ENCODE measurements at places on chromosomes 3 and 15.

DNA sequence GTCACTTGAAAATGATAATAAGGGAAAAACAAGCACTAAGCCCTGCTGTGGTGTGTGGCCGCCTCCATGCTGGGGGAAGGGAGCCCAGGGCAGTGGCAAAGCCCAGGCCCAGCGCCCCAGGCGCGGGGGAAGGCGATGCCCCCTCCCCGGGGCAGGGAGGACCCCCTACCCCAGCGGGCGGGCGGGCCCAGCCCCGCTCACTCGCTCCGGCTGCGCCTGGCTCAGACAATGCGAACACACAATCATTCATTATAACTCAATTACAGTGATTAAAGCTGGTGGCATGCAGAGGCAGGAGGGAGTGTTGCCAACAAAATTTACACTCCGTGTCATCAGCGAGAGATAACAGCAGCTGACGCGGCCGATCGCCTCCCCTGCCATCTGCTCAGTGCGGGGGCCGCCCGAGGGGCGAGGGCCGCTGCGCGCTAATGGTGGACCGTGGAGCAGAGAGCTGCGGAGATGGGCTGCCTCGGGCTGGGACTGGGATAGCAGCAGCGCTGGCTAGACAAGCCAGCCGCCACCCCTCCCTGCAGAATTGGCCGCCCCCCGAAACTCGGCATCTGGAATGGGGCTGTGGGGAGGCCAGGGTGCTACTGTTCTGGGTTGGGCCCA is 64.1 kb downstream of the TLE3 start:
- no peak for DNase-seq

GRCh38 chr3:37628711-37629301 is 232.9 kb upstream of the CTDSPL start:
- DNase-seq, result no peak

GRCh38 chr15:70424937-70425411 is 327.3 kb upstream of the TLE3 start:
- DNase-seq, result peak; percentile 10

DNA sequence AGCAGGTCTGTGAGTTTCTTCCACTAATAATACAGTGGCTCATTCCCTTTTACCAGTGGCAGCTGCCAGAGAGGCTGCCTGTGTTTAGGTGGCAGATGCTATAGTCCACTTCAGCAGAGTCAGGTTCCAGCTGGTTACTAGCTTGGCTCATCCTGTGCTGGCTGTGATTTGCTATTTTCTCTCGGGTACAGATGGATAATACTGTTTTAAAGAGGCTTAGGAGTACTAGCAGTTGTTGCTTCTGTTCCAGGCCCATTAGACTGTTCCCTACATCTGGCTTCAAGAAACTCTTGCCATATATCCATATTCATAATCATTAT is 41.0 kb downstream of the ZNF609 start:
- DNase-seq, result no peak

GRCh38 chr3:43872901-43873300 is 182.2 kb downstream of the ABHD5 start:
- no peak for DNase-seq

- no peak for DNase-seq
These were observed 62.2 kb downstream of the UMPS start for GRCh38 chr3:124792341-124793040.

DNA sequence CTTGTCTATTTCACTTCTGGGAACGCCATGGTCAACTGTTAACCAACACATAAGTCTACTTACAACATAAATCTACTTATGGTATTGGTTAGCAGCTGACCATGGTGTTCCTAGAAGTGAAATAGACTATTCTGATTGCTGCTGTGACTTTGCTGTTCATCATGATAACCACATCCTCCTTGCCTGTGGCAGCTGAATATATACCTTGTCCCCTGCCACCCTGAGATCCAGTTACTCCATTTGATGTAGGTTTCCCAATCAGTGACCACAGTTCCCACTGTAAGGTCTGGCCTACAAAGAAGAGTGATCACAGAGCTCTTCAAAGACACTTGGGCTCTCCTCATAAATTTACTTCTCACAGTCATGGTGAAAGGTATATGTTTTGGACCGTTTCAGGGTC is 66.8 kb upstream of the ALDH1A3 start:
- DNase-seq, result no peak

DNA sequence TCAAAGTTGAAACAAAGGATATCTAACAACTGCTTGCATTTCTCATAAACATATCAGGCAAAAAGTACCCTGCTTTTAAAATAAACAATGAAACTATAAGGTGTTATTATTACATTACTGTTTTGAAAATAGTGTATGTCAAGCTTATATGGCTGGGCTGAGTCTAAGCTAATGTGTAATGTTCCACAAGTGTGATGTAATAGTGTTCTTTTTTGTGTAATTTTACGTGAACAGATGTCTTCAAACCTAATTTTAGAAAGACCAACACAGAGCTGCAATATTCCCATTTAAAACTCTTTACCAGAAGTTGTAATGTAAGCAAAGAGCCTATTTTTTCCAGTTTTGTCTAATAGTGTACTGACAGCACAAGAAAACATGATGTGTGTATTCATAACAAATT is 34.0 kb downstream of the MINDY2 start:
- no peak for DNase-seq

- DNase-seq, result peak; percentile 70
These were observed 103.0 kb upstream of the VEPH1 start for GRCh38 chr3:157606011-157606851.

- peak; percentile 81 for DNase-seq
These were observed 34.5 kb downstream of the KLF13 start for GRCh38 chr15:31360843-31361763.

GRCh38 chr3:145981056-145981455 is 179.9 kb downstream of the PLOD2 start:
- DNase-seq, result no peak

GRCh38 chr3:60497902-60498301 is 753.4 kb downstream of the FHIT start:
- DNase-seq, result no peak

DNA sequence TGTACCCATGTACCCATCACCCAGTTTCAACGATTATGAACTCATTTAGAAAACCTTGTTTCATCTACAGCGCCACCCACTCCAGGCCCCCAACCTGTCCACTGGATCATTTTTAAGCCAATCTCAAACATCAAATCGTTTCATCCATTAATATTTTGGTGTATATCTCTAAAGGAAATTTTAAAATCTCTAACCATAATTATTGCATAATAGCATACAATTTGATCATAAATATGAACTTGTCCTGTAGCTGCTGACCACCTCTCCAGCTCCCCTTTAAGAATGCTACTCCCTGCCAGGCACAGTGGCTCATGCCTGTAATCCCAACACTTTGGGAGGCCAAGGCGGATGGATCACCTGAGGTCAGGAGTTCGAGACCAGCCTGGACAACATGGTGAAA is 2.8 kb upstream of the C3orf70 start:
- no peak for DNase-seq

All from activated CD4-positive, alpha-beta T cell treated with anti-CD3 and anti-CD28 coated beads, Interleukin-10, Interleukin-2, amounts not matched to agents 100 ng/mL and 50 ng/mL, durations not matched to agents 16 hours and 8 hours (primary cell).